ENCODE measurements at places on chromosomes 4 and X.

- no peak for DNase-seq
Observed at GRCh38 chr4:95758001-95758400, 81.9 kb upstream of the PDHA2 start.

- no peak for DNase-seq
Observed at GRCh38 chr4:94216394-94216793, 8.7 kb downstream of the SMARCAD1 start.

GRCh38 chr4:15756361-15756861 is 21.7 kb upstream of the CD38 start:
- peak; percentile 19 for DNase-seq

DNA sequence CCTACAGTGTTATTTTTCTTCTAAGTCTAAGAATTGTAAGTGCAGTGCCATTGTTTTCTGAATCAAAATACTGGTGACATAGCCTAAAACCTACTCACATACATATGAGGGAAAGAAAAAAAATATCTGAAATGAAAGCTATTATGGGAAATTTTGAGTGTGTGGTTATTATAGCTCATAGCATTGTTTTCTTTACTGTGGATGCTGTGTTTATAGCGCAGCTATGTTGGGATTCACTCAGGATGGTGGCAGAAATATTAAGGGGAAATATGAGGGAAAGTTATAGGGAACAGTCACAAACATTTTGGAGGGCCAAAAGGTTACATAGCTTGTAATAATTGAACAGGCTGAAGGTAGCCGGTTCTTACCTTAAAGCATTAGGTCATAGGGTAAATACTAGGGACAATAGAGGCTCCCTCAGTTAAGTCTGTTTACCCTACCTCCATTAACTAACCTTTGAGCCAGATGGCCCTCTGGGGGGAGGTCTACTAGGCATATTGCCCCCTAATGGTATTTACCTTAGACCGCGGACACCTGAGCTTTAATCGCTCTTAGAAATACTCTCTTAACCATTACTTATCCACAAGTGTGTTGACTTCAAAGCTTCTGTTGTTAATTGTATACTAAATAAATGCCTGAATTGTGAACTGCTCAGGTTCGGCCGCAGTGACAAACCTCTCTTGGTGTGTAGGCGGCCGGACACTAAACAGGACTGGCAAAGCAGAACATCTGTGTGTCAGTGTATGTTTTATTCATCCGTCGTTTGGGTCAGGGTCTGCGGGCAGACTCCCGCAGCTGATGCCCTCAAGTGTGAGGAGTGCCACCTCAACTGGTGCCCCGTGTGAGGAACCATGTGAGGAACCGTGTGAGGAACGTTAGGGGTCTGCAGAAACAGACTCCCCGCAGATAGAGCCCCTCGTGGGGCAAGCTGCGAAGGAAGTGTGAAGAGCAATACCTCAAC is 21.3 kb upstream of the SULT1B1 start:
- no peak for DNase-seq

DNA sequence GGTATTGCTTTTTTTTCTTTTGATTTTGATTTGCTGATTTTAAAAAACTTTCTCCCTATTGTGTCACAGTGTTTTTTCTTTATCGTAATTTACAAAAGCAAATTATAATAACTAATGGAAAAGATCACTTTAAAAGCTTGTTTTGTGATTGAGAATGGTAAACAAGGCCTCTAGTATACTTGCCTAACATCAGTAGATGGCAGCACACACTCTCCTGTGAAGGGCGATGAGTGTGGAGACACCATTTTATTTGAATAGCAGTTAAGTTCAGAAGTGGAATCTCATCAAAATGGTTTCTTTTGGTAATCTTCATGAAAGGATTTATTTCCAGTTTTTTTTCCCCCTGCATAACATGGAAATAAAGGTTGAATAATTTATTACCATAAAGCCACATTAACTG is 72.3 kb downstream of the PAK3 start:
- no peak for DNase-seq

DNA sequence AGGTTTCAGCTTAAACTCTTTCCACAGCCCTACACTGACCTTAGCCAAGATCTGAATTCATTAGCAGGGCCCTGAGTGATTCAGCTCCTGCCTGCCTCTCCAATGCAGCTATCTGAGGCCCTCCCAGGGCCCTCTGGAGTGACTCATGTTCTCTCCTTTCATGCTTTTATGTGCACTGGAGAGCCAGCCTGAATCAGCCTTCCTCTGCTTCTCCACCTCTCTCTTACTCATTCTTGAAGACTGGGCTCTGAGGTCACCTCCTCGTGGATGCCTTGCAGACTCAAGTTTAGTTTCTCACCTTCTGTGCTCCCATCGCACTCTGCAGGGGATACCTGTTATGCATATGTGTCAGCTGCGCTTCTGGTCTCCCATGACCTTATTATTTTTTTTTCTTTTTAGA is 3.1 kb upstream of the OCIAD2 start:
- DNase-seq, result no peak

GRCh38 chr4:108007984-108008383 is 18.3 kb downstream of the HADH start:
- no peak for DNase-seq

DNA sequence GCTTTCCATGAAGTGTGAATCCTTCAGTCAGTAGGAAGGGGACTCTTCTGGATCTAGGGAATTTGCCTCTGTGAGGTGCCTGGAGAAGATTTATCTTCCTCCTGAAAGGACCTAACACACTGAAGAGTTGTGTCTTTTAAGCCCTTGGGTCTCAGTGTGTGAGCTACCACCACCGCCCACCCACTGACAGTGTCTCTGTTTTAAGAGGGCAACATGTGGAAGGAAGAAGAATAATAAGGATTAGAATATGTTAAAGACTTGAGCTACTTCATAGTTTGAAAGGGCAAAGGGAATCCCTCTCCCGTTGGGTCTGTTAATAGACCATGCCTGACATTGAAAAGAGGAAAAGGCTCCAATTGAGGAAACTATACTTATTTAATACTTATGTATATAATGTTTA is 64.3 kb upstream of the TLR2 start:
- no peak for DNase-seq
